DMS79 treated with DMSO at 0.1 percent for 48 hours (cell line): ENCODE measurements at places on chromosomes 1 and 21.

DNA sequence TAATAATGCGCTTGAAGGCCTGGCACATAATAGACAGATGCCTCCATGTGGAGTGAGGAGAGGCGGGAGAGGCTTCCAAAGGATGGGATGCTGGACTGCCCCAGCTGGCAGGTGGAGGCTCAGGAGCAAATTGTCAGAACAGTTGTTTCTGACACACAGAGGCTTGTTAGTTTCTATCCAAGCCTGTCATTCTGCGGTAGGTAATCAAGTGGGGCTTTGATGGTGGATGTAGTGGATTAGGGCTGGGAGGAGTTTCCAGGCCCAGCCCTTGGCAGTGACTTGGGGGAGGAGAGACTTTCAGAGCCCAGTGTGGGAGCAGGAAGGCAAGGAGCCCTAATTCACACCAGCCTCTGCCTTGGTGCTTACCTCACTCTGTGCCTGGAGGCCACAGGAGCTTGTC is 44.1 kb downstream of the FOXD2 start:
- DNase-seq, result no peak

- no peak for DNase-seq
Measured at GRCh38 chr1:54378157-54378873, 27.9 kb downstream of the SSBP3 start.

DNA sequence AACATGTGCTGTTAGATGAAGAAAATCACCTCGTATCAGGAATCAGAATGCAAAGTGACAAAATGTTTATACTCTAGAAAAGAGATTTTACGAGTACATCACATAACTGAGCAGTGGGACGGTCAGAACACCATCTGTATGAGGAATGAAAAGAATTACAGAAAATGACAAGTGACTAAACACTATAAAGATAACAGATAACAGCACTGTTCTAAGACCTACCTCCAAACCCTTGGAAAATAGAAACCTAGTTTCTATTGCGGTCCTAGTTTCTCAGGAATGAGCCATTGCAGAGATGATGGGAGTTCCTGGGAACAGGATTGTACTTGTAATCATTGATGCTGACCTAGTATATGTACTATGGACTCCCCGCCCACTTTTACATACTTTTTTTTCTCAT is 839.4 kb upstream of the ADAMTS5 start:
- DNase-seq, result no peak

GRCh38 chr1:44405798-44406736 is 1.0 kb downstream of the RNF220 start:
- DNase-seq, result no peak

DNA sequence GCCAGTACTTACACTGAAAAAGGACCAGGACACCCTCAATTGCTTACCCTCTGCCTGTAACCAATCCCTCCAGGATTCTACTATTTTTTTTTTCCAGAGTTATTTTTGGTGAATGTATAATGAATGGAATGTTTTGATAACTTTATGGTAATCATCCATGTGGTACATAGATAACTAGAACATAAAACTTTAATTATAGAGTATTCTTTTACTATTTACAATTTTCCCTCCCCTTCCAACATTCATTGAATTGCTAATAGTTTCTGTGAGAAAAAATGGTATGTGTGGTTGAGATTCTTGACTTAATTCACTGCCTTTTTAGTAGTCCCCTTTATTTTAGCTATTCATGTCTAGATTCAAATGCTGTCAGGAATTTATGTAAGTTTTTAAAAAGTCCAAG is 164.6 kb downstream of the CYYR1 start:
- no peak for DNase-seq

DNA sequence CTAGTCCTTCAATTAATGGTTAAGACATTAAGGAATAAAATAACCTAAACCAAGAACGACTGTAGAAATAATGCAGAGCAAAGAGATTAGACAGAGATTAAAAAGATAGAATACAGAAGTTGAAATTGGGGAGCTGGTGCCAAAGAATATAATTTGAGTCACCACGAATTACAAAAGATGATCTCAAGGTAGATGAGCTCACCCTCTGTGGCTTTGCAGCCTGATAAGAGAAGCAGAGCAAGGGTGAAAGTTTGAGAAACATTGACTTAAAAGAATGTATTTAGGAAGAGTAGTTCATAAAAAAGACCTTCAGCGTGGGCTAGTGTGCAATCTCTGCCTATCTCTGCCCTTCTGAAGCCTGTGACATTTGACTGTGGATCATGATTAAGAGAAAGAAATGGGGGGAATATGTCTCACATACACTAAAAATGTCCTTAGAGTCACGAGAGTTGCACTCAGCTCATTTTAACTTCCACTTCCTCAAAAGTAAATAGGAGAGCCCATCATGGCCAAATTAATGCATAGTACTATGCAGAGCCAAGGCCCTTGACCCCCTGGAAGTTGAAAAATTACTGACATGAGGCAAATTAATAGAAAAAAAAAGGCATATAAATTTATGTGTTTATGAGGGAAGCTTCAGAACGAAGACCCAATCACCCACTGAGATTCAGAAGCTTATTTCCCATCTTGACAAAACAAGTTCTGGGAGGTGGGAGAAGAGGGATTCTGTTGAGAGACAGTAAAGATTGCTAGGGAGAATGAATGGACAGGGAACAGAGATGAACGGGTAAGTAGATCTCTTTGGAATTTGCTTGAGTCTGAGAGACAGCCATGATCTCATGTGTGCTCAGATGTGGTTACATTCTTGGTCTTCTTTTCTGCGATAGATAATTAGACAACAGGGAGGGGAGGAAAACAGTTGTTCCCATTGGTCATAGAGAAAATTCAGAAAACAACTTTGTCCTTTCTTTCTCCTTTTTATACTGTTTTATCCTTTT is 395.4 kb upstream of the LRRC7 start:
- DNase-seq, result no peak

GRCh38 chr1:64223329-64224151 is 20.1 kb downstream of the UBE2U start:
- DNase-seq, result no peak

GRCh38 chr1:3473381-3473844 is 18.9 kb downstream of the ARHGEF16 start:
- DNase-seq, result peak; percentile 20

- DNase-seq, result no peak
Measured at GRCh38 chr1:167726008-167726407, 4.2 kb downstream of the MPZL1 start.

GRCh38 chr1:160862203-160863060 is at the start of gene CD244:
Gene CD244 (minus strand): TSS chr1:160862887. CDS start chr1:160862677, 210 bp downstream.
- DNase-seq, result no peak

DNA sequence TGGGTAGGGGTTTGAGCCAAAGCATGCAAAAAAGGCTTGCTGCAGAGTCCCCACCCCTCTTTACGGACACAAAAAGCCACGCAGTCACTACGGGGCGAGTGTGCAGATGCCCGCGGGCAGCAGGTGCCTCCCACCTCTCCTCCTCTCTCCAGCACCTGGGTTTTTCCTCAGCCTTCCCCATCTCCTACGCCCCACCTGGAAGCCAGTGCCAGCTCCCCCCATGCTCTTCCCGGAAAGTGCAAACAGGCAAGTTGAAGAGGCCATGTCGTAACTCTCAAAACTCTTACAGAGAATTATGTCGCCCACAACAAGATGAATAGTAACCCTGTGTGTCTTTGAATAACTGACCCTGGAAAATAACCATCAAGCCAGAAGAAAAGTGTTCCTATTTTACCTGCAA is 82.5 kb downstream of the PDE9A start:
- DNase-seq, result no peak
